ENCODE measurements at places on chromosomes 16 and 17. TPM values are rescaled to one million over a fixed set of nuclear protein-coding genes. Genes with fewer than 3 reads are reported as not detected.

- peak; percentile 66 for DNase-seq
Observed at GRCh38 chr17:74671031-74671771, 41.5 kb downstream of the CD300LF start.

- peak; percentile 79 for DNase-seq
Observed at GRCh38 chr17:16987830-16988601, 16.1 kb upstream of the TNFRSF13B start.

Gene NAGLU
- 19.3 TPM for total RNA-seq

DNA sequence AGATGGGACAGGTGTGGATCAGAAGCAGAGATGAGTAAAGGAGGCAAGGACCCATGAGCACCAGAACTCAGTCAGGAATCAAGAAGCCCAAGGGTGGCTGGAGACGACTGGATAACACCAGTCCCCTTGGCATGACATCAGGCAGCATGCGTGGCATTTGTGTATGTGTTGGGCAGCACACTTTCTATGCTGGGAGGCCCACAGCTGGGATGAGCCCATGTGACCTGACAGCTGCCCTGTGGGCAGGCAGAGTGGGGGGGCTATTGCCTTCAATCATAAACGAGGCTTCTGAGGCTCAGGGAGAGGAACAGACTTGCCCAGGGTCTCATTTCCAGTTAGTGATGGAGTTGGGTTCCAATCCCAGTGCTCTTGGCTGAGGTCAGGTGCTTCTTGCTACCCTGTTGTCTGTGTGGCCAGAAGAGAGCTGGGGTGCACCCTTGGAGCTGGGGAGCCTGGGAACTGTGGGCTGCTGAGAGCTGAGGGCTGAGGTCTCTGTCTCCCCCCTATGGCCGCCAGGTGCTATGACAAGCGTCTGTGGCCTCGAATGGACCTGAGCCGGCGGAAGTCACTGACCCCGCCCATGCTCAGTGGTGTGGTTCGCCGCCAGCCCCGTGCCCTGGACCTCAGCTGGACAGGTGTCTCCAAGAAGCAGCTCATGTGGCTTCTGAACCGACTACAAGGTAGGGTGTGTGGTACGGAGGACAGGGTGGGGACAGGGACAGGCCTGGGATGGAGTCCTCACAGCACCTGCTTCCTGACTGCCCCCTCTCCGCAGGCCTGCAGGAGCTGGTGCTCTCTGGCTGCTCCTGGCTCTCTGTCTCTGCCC is 7.1 kb upstream of the ORAI3 start:
- no peak for DNase-seq

Gene PPY
- total RNA-seq, result not detected

DNA sequence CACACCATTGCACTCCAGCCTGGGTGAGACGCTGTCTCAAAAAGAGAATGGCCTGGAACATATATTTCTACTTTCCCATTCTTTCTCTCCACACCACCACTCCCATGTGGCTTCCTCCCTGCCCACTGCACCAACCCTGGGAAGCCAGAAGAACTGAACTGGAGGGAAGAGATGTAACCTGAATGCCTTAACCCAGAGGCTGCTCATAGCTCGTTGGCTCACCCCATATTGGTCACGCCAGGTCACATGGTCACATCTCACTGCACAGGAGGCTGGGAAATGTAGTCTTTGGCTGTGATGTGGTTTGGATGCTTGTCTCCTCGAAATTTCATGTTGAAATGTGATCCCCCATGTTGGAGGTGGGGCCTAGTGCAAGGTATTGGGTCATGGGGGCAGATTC is 5.9 kb upstream of the DNAH17 start:
- no peak for DNase-seq

- DNase-seq, result no peak
Observed at GRCh38 chr16:66862023-66862520, 17.9 kb downstream of the CA7 start.

Gene ACE
- 1.0 TPM for total RNA-seq

DNA sequence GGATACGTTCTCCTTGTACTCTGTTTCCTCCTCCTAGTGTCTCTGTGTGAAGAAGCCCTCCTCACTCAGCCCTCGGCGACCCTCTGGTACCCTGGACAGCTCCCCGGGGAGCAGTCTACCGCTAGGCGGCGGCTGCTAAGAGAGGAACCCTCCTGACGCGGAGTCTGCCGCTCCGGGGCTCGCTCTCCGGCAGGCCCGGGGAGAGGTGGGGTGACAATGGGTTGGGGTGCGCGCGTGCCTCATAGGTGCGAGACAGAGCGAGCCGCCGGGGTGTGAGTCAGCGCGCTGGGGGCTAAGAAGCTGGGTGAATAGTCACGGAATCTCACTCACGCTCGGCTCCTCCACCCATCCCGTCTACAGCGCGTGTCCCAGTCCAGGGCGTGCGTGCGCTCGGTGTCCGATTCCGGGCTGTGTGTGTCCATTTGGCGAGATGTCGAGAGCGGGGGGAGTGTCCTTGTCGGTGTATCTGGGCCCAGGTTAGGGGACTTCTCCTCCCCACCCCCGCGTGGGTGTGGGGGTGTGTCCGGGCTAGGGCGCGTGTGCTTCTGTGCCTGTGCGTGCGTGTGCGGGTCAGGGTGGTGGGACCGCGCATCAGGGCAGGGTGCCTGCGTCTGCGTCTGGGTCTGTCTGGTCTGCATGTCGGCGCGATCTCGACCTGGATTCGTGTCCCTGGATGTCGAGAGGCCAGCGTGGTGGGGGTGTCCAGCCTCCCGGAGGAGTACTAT is 577 bp upstream of the HS3ST2 start:
- peak; percentile 2 for DNase-seq

DNA sequence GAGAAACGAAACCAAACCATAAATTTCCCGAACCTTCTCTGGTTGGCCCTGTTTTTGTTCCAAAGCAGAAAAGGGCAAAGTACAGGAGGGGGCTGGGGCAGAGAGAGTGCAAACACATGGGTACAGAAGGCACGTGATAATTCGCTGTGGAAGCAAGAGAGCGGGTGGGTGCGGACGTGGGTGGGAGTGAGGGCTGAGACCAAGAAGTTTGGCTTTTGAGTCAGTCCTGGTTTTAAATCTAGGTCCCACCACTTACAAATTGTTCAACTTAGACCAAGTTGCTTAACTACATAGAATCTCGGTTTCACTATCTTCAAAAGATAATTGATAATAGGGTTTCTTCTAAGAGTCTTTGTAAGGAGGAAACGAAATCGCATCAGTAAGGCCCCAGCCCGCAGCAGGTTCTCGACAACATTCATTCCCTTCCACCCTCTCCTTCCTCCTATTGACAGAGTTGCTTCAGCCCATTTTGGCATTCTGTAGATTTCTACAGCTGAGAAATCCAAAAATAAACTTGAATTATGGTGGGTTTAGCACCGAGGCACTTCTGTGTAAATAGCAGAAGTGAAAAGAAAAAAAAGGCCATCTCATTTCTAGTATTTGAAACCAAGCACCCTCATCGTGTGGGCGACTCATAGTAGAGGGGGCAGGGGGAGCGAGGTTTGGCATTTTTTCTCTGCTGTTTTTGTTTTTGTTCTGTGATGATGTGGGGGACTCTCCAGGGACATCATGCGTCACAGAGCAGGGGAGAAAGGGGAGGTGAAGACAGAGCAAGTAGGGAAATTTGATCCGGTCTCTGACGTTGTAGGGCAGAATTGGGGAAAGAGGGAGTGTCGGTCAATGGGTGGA is 33.6 kb upstream of the CCR7 start:
- no peak for DNase-seq

- peak; percentile 5 for DNase-seq
Observed at GRCh38 chr17:82645516-82645915, 2.7 kb downstream of the WDR45B start.

DNA sequence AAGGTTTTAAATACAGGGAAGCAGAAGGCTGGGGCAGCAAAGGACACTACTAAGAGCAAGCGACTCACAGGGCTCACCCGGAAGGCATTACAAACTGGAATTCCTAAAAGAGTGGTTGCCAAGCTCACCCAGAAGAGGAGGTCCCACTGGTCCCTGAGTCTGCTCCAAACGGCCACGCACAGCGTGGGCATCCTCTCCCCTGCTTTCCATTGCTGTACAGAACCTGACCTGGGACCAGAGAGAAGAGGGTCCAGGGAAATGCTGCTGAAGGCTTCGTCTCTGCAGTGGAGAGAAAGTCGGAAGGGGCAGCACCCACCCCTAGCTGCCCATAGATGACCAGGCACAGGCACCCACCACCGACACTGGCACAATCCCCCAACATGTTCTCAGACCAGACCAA is 67.2 kb downstream of the ADCY9 start:
- DNase-seq, result no peak

Gene ASPA
- total RNA-seq, result not detected

DNA sequence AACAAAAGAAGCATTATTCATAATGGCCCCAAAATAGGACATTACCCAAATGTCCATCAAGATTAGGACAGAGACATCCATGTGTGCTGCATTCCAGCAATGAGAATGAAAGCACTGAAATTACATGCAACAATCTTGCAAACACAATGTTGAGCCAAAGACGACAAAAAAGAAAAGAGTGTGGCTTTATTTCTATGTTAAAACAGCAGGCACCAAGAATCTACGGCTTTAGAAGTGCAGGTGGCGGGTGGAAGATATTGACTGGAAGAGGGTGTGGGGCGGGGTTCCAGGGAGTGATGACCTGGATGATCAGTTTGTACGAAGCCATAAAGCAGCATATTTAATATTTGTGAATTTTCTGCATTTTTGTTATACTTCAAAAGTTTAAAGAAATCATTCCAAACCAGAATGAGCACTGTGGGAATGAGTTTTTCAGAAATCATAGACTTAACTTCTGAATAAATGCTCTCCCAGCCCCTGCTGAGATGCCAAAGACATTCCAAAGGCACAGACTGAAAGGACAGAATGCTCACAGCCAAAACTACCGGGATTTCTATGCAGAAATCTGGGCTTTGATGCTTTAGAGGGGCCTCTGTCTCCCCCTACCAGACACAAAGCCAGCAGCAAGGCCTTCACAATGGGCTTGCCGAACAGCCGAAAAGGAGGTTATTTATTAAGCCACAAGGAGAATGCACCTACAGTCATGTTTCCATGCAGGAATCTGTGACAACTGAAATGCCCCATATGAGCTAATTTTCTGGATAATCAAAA is 361.6 kb downstream of the GRIN2A start:
- no peak for DNase-seq

- DNase-seq, result no peak
Observed at GRCh38 chr17:81116704-81117103, 48.6 kb upstream of the PVALEF start.

- DNase-seq, result peak; percentile 20
Observed at GRCh38 chr16:9159839-9160550, 68.6 kb downstream of the HAPSTR1 start.

- DNase-seq, result peak; percentile 60
Observed at GRCh38 chr16:83356266-83356665, 451.5 kb upstream of the HSBP1 start.

DNA sequence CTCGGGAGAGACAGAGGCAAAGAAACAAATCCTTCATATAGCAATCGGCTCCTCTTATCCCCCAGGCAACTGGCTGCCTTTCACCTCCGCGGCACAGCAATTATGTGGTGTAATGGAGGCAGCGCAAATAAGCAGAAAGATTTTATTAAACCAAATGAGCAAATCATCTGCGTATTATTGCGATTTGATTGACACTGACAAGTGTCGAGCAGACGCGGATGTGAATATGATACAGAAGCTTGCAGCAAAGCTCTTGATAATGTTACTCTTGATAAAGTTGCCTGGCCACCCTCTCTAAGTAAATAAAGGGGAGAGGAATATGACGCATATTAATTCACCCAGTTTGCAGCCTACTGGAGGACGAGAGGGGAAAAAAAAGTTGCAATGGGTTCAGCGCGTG is 26.5 kb upstream of the AKTIP start:
- no peak for DNase-seq

GRCh38 chr17:32763855-32764439 is 113.0 kb downstream of the MYO1D start:
- no peak for DNase-seq

DNA sequence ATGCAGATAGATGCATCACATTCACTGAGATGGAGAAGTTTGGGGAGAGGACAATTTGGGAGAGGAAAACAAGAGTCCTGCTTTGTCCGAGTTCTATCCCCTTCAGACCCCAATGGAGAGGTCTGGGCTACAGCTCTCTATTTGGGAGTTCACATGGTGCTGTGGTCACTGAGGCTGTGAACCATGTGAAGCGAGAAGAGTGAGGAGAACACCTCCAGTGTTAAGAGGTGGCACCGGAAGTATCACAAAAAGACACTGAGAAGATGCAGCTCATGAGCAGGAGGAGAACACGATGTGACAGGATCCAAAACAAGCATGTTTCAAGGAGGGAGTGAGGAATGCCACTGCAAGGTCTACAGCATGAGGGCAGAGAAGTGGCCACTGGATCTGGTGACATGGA is 39.7 kb downstream of the PIK3R5 start:
- no peak for DNase-seq

Gene PLD2
- 21.4 TPM for total RNA-seq

GRCh38 chr17:57142925-57143324 is 57.9 kb downstream of the AKAP1 start:
- DNase-seq, result peak; percentile 48

DNA sequence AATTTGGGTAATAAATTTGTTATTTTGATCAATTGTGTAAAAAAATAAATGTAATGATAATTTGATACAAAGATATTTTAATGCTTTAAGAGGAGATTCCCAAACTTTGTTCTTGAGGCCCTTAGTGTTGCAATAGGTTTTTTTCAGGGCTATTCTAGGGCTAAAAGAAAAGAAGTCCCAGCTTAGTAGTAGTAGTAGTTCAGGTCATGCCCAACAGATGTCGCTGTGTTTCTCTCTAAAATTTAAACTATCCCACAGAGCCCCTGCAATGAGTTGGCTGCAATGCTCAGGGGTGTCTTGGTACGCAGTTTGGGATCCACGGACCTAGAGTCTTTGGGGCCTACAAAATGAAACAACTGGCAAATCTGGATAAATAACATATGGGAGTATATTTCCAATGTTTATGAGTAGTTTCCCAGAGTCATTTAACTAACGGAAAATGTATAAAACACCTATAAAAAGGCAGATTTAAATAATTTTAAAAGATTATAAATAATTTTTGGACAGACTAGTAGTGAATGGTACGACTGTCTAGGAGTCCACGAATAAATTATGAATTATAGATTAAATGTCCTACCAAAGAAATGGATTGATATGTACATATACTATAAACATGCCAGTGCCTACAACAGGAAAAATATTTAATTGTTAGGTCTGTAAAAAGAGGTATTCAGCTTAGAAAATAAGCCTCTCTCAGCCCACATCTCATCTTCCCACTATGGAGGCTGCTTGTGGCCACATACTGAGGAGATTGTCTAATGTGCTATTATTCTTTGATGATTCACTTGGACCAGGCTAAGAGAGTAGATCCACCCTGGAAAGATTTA is 228.5 kb upstream of the PMFBP1 start:
- DNase-seq, result peak; percentile 73

DNA sequence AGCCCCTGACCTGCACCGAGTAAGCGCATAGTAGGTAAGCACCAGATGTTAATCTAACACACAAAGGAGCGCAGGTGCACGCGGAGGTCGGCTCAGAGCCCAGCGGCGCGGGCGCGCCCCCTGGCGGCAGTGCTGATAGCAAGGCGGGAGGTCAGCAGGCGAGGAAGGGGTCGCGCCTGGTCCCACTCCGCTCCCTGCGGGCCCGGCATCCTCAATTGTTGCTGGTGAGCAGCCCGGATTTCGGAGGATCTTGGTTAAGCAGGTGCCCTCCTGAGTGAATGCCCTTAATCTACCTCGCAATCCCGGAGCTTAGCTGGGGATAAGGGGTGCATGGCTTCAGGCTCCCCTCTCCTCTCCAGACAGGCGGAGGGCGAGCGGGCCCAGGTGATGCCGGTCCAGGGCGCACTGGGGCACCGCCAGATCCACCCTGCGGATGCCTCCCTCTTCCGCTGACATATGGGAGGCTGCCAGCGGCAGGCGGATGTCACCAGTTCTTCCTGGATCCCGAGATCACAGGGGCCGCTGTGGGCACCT is 4.0 kb upstream of the WNT3 start:
- DNase-seq, result no peak

Gene KRT39
- total RNA-seq, result not detected

Gene RHBDL1
- 4.9 TPM for total RNA-seq

- DNase-seq, result peak; percentile 56
Observed at GRCh38 chr17:8664456-8665126, 34.1 kb upstream of the MYH10 start.

All from astrocyte (in vitro differentiated cells and primary cell).